Stimulated activated CD8-positive, alpha-beta memory T cell treated with anti-CD3 and anti-CD28 coated beads, Interleukin-7, amount 100 ng/mL, for 48 hours (primary cell): ENCODE measurements at places on chromosomes 12 and 14.

DNA sequence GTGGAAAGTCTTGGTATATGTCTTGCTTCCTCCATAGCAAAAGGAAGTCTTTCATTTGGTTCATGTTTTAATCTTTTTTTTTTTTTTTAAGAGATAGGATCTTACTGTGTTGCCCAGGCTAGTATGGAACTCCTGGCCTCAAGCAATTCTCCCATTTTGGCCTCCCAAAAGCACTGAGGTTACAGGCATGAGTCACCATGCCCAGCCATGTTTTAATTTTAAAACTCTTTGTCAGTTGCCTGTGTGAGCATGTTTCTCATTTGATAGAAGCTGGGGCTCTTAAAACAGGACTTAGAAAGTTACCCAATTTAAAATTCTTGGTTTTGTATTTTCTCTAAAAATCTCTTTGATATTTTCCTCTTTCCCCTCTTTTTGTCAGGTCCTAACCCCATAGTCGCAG is 45.0 kb upstream of the REP15 start:
- DNase-seq: no peak

GRCh38 chr12:26918321-26919215 is 19.2 kb downstream of the INTS13 start:
- DNase-seq: no peak

DNA sequence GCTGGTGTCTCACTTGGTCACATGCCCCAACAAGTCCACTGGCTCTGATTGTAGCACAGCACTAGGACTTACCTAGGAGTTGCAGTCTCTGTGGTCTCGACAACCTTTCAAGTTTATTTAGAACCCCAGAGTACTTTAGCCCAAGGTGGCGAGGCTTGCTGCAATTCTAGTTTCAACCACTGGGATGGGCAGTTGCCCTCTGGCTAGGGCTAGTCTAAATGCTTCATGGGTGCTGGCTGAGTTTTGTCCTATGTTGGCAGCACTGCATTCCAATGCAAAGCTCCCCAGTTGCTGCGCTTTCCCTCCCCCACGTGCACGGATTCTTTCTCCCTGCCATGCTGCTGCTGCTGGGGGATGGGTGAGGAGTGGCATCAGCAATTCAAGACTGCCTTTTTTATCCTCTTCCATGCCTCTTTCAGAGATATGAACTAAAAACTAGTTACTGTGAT is 207.9 kb downstream of the SYNE2 start:
- peak; percentile 5 for DNase-seq

- no peak for DNase-seq
Observed at GRCh38 chr12:52121824-52122539, 42.5 kb downstream of the SMIM41 start.

DNA sequence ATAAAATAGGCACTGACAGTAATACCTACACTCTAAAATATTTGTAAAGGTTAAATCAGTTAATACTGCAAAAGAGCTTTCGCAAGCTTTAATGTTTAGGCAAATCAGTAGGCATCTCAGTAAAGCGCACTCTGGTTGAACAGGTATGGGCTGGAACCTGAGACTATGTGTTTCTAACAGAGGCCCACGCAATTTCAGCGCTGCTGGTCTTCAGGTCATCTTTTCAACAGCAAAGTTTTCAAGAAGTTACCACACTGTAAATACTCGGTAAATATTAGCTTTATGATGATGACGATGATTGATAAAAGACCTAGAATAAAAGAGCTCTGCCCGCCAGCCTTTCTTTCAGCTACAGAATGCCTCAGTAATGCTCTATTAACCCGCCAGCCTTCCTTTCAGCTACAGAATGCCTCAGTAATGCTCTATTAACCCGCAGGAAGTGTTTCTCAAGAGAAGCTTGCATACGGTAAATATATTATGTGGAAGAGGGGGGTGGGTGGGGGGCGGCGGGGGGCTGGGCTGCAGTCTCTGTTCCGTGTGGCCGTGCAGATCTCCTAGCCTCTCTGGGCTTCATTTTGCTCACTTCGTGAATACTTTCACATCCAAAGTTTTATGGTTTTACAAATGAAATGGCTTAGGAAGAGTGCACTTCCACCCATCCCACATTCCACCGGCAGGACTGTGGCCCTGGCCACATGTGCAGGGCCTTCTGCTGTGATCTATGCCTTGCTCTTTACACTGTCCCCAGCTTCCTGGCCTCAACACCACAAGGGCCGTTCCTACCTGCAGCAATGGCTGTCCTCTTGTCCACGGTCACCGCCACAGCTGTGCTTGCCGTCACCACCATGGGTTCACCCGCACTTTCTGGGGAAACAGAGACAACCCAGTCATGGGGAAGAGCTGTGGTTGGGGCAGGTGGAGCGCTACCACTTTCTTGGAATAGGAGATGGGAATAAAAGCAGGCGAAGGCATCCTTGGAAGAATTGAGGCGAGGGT is 19.9 kb downstream of the LRTM2 start:
- DNase-seq: no peak

DNA sequence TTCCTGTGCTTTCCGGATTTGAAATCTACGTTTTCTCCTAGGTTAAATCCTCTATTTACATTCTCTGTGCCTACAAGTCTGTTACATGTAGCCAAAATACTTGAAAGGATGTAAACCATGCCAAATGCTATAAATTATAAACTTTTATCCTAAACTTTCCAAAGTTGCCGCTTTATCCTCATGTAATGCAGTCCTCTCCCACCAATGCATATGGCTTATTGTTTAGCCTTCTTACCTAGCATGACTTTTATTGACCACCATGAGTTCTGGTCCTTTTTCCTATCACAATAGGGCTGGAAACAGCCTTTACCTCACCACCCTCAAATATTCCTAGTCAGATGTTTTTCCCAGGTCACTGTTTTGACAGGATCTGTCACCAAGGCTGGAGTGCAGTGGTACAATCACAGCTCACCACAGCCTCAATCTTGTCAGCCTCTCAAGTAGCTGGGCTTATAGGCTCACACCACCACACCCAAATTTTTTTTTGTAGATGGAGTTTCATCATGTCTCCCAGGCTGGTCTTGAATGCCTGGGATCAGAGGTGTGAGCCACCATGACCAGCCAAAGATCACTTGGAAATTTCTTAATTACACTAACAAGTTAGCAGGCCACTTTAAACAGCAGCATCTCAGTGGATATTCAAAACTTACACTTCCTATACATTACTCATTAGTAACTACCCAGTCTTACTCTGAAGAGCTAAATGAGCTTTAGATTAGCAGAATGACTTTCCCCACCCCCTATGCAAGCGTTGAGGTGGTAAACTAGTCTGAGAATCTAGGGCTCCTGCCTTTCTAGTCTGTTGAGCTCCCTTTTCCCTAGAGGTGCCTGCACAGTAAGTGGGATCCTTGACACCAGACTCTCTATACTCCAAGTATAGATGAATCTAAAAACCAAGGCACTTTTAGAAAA is 4.1 kb downstream of the TUBA1B start:
- DNase-seq: no peak

DNA sequence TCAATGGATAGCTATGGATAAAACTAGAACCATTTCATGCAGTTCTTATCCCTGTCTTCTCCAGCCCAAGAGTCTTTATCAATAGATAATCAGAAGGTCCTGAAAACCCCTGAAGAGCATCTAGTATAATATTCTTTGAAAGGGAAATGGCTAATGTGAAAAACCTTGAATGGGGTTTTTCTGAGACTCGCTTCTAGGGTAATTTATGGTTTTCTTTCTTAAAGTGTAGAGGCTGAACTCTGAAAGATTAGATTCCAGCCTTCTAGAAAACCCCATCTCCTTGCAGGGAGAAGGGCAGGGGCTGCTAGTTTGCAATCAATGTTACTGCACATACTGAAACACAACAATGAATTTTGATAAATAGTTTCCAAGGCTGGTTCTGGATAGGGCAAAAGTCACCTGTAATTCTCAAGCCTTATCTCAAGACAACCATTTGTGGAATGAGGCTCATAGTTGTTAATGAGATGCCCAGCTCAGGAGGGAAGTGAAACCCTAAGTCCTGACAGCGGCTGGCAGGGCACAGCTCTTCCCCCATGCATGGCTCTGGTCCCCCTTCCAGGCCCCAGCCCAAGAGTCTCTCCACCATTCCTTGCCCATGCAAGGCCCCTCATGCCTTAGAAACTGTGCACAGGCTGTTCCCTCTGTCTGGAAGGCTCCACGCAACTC is 33.7 kb upstream of the PYGL start:
- DNase-seq: no peak

DNA sequence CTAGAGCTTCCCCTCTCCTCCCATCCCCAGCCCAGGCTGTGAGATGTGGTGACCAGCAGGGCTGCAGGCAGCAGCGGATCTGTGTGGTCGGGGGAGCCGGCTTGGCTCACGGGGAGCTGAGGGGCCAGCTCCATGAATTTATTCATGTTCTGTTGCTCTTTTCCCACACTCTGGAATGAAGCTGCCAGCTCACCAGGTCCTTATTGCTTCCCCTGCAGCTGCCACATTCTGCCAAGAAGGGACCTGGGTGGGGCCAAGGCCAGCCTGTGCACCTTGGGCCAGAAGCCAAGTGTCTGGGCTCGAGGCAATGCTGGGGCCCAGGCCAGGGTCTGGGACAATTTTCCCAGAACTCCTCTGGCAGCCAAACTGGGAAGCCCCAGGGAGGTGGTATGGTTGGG is 2.5 kb upstream of the C1QL4 start:
- no peak for DNase-seq

DNA sequence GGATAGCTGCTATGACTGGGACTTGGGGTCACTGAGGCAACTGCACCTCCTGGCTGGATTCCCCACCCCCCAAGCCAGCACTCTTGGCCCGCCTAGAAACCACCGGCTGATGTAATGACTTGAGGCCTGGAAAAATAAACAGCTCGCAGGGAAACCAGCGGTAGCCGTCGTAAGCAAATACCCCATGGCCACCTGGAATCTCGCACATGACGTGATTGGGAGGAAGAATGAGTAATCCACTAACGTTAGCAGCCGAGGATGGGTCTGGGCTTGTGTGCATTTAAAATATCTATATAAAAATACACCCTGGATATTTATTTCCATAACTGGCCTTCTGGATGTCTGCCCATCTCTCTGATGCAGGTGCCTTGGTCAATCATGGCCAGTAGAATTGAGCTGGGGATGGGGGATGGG is 120.1 kb downstream of the SMOC1 start:
- no peak for DNase-seq

DNA sequence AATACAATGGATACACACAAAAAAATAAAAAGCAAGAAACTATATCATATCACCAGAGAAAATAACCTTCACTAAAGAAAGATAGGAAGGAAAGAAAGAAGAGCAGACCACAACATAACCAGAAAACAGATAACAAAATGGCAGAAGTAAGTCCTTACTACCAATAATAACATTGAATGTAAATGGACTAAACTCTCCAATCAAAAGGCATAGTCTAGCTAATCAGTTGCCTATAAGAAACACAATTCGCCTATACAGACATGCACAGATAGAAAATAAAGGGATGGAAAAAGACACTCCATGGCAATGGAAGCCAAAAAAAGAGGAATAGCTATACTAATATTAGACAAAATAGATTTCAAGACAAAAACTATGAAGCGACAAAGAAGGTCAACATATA is 8.9 kb upstream of the TAS2R30 start:
- no peak for DNase-seq

GRCh38 chr12:114733919-114734318 is 49.9 kb upstream of the TBX3 start:
- DNase-seq: no peak

DNA sequence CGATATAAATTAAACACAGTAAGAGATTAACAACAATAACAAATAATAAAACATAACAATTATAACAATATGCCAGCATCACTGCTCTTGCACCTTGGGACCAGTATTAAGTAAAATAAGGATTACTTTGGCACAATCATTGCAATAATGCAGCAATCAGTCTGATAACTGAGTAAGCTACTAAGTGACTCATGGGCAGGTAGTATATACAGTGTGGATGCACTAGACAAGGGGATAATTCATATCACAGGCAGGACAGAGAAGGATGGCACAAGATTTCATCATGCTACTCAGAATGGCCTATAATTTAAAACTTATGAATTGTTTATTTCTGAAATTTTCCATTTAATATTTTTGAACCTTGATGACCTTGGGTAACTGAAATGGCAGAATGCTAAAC is 290.7 kb downstream of the ALG10B start:
- DNase-seq: no peak

GRCh38 chr12:52005903-52006703 is 643 bp upstream of the TAMALIN start:
- no peak for DNase-seq

DNA sequence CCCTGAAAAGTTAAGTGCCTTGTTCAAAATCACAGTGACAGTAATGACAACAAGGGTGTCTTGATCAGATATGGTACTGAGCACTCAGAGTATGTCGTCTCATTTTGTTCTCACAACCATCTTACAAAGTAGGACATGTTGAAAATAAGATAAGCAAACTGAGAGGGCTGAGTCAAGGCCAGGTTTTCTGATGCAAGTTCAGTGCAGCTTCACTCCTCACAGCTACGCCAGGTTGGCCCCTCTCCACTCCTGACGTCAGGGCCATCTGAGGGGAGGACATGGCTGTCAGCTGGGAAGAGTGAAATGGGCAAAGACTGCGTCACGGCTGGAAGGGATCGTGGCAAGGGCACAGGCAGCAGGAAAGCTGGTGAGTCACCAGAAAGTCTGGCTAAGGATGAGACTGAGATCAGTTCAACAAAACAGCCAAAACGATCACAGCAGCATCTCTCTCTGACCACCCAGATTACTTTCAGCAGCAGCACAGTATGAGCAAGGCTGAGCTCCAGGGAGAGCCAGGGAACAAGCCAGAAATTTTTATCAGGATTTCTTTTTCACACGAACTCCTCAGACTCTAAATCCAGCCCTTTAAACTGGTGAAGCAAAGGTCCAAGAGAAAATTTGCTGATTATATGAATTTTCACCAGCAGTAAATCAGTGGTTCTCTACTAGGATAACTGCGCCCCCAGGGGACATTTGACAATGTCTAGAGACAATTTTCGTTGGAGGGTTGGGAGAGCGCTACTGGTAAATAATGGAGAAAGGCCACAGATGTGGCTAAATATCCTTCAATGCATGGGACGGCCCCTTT is 297.9 kb upstream of the AMIGO2 start:
- no peak for DNase-seq

DNA sequence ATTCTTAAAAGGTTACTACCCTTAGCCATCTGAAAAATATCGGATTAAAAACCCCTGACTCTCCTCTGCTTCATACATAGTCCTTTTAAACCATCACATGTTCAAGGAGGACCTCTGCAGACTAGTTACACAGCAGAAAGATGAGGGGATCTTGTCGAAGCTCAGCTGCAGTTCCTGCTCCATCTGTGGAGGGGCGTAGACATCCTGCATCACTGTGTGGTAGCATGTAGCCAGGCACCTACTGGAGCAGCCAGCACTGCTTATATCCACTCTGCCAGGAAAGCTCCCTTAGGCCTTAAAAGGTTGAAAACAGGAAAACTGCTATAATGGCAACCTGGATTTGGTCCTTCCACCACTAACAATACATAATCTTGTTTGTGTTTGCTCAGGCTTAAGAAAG is 57.6 kb upstream of the STRN3 start:
- no peak for DNase-seq
